Stimulated activated naive CD4-positive, alpha-beta T cell treated with Interleukin-2 at 50 U/mL for 16 hours (primary cell): ENCODE measurements at places on chromosomes 3 and 15.

DNA sequence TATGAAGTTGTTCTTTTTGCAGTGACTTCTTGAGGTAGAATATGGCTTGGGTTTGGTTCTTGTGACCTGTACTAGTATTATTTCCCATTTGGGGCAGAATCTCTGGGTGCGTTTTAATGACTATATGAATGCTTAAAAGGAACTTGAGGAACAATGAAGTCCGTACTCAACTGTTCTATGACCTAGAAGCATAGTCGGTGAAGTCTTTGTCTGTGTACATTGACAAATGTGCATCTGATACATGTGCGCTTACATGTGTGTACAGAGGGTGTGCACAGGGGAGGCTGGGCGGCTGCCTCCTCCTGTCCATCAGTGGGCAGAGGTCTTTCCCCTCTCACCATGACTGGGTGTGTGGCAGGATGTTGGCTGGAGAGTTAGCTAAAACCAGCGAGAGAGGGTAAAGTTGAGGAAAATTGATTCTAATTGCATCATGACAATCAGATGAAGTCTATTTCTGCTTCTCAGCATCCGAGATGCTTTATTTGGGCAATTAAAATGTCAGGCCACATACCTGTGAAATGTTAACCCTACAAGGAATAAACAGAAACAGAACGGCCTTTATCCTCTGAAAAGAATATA lies 1.0 kb upstream of the NR2F2 start:
- DNase-seq = no peak

DNA sequence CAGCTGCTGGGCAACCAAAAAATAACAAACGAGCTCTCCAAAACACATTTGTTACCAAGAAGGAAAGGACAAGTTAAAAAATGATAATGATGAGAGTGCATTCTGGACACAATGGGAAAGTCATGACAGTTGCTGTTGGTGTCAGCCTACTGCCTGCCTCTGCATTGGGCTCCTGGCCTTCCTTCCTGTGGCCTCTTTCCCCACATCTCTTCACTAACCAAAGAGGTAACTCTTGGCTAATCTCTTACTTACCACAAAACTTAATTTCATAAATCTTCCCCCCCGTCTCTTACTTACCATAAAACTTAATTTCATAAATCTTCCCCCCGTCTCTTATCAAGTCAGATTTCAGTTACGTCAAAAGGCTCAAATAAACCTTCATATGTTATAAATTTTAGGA lies 58.6 kb downstream of the AGTR1 start:
- DNase-seq = no peak

DNA sequence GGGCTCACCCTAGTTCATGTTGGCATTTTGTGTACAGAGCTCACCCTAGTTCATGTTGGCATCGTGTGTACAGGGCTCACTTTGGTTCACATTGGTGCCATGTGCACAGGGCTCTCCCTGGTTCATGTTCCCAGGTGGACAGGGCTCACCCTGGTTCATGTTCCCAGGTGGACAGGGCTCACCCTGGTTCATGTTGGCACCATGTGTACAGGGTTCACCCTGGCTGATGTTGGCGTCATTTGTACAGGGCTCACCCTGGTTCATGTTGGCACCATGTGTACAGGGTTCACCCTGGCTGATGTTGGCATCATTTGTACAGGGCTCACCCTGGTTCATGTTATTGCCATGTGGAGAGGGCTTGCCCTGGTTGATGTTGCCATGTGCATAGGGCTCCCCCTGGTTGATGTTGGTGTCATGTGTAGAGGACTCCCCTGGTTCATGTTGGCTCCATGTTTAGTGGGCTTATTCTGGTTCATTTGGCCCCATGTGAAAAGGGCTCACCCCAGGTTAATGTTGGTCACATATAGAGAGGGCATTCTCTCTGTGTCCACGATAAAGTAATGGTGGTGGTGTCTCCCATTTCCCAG lies 31.7 kb upstream of the NR2C2 start:
- DNase-seq = no peak

DNA sequence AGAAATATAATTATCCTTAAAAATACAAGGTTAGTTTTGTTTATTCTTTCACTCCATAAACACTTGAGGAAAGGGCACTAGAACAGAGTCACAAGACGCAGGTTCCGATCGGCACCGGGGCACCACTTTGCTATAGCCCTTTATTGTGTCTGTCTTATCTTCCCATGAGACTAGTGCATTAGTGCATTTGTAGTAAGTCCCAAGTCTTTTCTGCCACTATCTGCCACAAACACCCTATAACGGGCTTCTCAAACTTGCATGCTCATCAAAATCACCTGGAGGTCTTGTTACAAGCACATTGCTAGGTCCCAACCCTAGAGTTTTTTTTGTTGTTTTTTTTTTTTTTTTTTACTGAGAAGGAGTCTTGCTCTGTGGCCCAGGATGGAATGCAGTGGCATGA lies 213.1 kb downstream of the FOXP1 start:
- no peak for DNase-seq

DNA sequence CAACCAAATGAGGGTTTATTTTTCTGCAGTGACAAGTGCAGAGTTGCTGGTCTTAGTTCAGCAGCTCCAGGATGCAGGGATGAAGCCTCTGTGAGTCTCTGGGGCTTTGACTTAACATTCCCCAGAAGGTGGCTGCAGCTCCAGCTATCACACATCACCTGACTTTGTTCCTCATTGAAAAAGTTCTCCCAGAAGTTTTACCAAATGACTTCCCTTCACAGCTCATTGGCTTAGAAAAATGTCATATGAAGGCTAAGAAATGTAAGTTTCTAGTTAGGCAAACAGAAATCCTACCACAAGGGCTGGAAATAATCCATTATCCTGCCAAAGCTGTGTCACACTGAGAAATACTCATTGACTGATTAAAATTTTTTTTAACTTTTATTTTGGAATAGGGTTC lies 184.9 kb downstream of the MINAR1 start:
- DNase-seq = no peak

DNA sequence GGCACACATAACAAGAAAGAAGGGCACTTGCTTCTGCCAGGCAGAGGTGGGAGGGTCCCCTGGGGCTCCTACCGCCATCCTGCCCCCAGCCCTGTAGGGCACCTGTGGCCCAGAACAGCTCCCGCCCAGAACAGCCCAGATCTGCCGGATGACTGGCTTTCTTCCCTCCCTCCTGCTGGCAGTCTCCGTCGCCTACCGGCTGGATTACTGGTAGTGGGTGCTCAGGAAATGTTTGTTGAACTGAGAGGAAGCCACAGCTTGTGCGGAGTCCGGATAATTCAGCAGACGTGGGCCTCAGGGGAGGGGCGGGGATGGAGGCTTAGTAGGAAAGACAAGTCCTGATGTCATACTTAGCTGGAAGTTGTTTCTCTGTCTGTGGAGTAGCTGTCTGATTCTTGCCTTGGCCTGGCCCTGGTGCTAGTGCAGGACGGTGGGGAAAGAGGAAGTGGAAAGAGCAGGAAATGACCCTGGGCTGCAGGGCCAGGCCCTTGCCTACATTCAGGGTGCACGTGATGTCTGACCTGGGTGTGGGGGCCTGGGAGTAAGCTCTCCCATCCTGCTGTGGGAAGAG lies 6.7 kb downstream of the CCDC9B start:
- DNase-seq = no peak

GRCh38 chr15:79954661-79955060 lies 16.3 kb downstream of the BCL2A1 start:
- DNase-seq = no peak

DNA sequence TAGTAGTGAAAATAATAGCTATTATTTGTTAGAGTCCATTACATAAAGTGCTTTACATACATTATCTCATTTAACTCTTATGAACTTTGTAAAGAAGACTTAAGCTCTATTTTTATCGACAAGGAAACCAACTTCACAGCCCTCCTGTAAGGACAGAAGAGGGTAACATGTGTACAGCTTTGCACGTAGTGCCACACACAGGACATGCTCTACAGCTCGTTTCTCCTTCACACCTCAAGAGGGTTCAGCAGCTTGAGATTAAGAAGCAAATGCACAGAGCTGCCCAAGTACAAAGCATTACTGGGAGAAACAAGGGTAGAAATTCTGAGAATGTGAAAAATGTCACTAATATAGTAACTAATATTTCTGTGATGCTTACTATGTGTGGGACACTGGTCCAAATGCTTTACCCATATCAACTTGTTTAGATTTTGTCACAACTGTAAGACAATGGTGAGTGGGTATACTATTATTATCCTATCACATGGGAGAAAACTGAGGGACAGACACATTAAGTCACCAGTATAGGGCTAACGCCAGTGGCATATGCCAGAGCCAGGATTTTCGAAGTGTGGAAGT lies 327.8 kb downstream of the CTNNB1 start:
- no peak for DNase-seq

DNA sequence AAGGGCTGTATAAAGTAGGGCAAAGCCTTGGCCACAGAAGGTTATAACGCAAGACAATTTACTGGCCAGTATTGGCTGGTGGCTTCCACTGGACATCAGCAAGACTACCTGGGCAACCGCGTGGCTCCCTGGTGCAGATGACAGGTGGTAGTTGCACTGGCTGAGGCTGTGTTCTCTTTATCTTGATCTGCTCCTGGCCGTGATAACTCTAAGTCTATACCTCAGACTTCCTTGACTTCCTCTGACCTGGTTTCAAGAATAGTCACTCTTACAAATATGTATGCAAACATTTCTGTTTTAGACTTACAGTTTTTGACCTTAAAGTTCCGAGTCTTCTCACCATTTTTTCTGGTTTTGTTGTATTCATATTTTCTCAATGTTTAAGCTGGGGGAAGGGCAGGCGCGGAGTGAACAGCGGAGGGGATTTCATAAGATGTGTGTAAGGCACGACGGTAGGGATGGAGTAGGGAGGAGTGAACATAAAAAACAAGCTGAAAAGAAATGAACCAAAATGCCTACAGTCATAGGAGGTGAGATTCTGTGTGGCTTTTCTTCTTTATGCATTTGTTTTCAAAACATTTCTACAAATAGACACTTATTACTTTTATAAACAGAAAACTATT lies 15.2 kb upstream of the TMEM212 start:
- DNase-seq = no peak

DNA sequence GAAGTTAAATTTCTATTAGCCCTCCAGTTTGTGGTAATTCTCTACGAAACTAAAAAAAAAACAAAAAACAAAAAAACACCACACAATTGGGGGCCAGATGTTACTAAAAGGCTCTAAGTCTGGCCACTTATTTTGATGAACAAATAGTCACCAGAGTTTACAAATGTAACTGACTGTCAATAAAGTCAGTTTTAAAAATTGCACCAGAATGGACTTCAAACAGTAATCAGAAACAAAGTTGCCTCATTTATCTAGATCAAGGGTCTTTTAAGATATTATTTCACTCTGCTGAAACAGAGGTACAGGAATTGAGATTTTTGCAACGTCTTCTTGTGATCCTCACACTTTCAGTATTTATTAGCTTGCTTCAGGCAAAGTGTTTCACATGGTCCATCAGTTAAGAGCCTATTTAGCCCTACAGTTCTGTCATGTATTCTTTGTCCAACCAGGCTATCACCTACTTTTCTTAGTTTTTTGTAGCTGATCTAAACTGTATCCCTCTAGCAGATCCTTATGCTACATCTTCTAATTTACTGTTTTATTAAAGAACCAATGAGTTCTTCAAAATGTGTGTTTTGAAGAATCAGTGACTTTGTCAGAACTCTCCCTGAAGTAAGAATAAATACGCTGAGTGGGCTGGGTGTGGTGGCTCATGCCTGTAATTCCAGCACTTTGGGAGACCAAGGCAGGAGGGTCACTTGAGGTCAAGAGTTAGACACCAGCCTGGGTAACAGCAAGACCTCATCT lies 74.7 kb downstream of the ANKRD28 start:
- DNase-seq = no peak

DNA sequence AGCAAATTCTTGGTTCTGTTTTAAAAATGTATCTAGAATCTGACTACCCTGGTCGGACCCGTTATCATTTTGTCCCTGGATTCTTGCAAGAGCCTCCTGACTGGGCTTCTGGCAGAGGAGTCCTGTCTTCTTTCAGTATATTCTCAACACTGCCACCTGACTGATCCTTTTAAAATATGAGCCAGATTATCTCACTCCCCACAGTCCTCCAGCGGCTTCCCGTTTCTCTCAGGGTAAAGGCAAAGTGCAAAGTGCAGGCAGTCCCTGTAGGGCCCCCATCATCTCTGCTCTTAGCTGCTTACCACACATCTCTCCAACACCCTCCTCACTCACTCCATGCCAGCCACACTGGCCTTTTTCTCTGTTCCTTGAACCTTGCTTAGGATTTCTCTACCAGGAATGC lies 28.4 kb downstream of the CRTC3 start:
- DNase-seq = no peak

- DNase-seq = no peak
Observed at GRCh38 chr15:51600114-51600513, 22.5 kb downstream of the DMXL2 start.

GRCh38 chr15:35618260-35619188 lies 72.6 kb upstream of the DPH6 start:
- no peak for DNase-seq

DNA sequence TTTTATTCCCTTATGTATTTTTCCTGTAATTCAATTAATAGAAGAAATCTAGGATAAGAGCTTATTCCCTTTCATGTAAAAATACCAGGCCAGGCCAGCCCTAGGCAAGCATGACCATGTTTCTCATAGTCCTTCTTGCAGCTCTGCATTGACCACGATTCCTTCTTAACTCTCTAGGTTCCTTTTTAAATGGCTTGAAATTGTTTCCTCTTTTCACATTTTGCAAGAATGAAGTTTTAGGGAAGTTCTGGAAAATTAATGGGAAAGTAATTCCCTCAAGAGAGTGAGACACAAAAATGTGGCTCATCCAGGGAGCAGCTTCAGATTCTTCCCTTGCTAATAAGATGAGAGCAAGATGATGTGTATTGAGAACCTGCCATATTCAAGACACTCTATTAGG lies 116.5 kb upstream of the FGF7 start:
- DNase-seq = no peak

GRCh38 chr15:31273258-31273941 lies 53.2 kb upstream of the KLF13 start:
- no peak for DNase-seq

DNA sequence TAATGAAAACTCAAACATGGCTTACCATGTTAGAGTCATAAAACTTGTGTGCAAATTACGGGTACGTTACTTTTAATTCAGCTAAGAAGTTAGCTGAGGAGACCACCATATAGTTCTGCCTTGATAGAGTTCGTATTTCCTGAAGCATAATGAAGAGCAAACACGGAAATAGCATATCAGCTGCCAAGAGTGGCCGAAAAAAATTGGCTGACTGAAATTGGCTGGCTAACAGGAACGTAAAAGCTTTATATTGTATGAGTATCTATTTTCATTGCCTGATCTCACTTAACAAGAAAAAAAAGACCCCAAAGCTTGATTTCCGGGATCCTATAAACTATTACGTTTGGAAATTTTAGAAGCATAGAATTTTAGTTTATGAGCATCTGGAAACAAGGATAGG lies 1222.9 kb downstream of the ZPLD1 start:
- no peak for DNase-seq
